Stimulated activated CD4-positive, alpha-beta T cell treated with anti-CD3 and anti-CD28 coated beads, TNF-alpha, amount 100 ng/mL, for 1 hour (primary cell): ENCODE measurements at places on chromosomes 4 and X.

DNA sequence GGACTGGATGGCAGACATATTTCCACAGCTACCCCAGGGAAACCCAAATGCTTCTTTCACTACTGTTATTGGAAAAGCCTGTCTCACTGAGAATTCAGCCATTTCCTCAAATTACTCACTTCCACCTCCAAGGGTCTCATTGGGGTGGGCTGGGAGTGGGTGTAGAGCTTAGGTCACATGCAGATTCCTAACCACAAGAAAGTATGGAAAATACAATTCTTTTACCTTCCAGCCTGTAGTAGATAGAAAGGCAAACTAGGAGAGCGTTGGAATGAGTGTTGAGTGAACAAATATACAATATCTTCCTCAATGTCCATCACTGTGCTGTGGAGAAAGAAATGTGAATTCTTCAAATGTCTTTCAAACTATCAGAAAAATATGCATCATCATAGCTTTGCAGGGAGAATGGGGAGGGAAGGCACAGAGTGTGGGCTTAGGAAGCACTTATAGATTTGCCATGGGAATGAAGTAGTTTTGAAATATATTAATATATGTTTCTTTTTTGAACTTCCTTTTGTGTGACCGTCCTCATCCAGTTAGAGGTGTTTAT lies 245.3 kb upstream of the JADE1 start:
- no peak for DNase-seq

DNA sequence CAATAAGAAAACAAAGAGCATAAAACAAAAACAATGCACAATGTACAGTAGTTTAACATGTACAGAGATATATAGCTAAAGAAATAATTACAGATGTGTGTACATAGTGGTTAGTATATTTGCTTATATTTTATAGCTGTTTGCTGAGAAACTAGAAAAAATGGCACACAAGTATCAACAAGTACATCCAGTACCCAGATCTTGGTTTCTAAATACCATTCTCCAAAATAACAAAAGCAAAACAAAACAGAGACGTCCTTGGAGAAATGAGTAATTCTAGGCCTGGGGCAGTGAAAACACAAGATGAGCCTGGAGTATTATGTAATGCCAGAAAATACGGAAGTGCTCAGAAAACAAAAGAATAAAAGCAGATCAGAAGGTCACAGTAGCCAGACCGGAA lies 189.6 kb downstream of the TMEM47 start:
- DNase-seq = no peak

- no peak for DNase-seq
Measured at GRCh38 chr4:31557437-31557836, 837.3 kb downstream of the PCDH7 start.

GRCh38 chr4:158823461-158823873 lies 54.6 kb downstream of the FNIP2 start:
- DNase-seq = no peak
